Mesenchymal stem cell (in vitro differentiated cells and primary cell): ENCODE measurements at places on chromosomes 12 and 14.

- H3K4me1 ChIP-seq: peaks cover 3% of the 10 kb centered on the region
- no peak overlapping the region for H3K27ac ChIP-seq
- no peaks in the 10 kb centered on the region for H3K36me3 ChIP-seq
Measured at GRCh38 chr14:104094709-104095425, 9.4 kb downstream of the ASPG start.

DNA sequence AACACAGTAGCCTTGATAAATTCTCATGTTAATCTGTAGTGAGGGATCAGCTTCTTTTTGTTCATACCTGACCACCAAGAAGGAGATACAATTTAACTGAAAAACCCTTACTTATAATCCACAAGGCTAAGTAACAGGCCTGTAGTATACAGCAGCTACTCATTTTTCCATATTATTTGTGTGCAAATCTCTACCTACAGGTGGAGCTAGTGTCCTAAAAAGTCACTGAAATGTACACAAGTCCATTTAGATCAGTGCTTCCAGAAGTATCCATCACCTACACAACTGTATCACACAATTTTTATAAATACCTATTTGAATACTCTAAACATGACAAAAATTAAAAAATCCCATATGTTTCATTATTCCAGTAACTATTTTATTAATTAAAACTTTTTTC lies 173.2 kb downstream of the SLC35F4 start:
- H3K27ac ChIP-seq: no peak overlapping the region
- H3K4me3 ChIP-seq: no peak overlapping the region
- no peaks in the 10 kb centered on the region for H3K4me1 ChIP-seq
- no peaks in the 10 kb centered on the region for H3K36me3 ChIP-seq
- no peaks in the 10 kb centered on the region for H3K27me3 ChIP-seq

DNA sequence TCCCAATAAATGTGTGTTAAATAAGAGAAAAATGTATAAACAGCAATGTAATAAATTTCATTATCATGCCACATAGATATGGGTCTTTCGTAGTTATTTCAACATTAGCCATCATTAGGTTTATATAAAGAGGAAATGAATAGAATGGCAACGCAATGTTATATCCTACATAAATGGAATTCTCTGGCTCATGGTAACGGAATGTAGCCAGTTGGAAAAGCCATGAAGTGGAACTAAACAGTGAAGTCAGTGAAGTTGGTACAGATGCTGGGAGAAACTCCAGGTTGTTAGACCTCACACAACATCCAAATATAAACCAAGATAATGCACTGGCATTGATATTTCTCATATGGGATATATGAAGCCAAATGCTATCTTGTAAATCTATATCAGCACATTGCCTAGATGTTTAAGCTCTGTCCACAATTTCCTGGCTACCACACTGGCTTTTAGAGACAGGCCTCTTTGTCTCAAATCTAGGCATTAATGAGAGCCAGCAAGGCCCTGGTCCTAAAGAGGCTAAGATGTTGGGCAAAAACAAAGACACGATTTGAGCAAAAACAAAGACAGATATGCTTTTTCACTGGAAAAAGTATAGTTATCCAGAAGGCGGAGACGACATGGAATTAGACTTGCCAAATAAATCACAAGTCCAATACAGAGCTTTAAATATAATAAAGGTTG lies 861.0 kb downstream of the RPS29 start:
- peak; percentile 33 for DNase-seq
- no peaks in the 10 kb centered on the region for H3K36me3 ChIP-seq
- no peaks in the 10 kb centered on the region for H3K27me3 ChIP-seq
- peak overlapping the region; percentile 55 for H3K27ac ChIP-seq
- no peaks in the 10 kb centered on the region for H3K4me1 ChIP-seq
- no peak overlapping the region for H3K4me3 ChIP-seq

DNA sequence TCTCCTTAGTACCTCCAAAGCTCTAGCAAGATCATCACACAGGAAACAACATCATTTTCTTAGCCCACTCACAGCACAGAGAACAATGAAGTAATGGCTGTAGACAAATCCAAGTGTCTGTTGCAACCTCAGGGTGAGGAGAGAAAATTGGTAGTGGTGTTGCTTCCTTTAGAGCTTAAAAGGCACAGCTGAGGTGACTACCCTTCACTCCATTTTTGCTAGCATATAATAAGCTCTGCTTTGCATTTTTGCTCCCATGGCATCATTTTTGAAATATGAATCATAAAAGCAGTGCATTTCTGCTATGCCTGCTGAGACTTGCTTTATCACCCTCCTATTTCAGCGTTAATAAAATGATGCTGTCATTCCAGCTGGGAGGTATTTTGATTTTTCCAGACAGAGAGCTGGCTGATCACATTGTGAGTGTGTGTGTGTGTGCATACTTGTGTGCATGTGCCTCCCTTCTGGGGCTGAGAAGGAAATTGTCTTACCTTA lies 18.5 kb upstream of the PCNX1 start:
- no peaks in the 10 kb centered on the region for H3K36me3 ChIP-seq
- DNase-seq: peak; percentile 64
- H3K4me3 ChIP-seq: no peak overlapping the region
- H3K27me3 ChIP-seq: no peaks in the 10 kb centered on the region

- no peaks in the 10 kb centered on the region for H3K27me3 ChIP-seq
- no peaks in the 10 kb centered on the region for H3K4me1 ChIP-seq
- no peak overlapping the region for H3K27ac ChIP-seq
- no peak overlapping the region for H3K4me3 ChIP-seq
- peak; percentile 62 for DNase-seq
Measured at GRCh38 chr14:20697273-20698017, 8.9 kb downstream of the ANG start.

DNA sequence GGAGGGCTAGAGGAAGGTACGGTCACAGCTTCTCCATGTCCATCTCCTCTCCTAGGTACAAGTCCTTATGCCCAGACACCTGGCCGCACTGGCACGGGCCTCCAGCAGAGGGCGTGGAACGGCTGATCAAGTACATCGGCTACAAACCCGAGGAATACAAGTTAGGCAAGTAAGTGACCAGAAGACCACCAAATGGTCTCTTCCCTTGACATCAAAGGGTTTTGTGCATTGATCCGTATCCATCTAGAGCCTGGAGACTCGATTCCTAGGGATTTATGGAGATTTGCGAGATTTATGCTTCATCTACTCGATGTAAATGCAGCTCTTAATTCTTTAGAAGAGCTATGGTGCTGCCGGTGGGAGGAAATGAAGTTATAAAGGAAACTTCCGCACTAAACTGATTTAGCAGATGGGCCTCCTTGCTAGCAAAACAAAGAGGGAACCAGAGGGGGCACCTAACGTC lies 44.2 kb downstream of the KCTD10 start:
- no peak overlapping the region for H3K4me3 ChIP-seq
- no peaks in the 10 kb centered on the region for H3K27me3 ChIP-seq
- H3K4me1 ChIP-seq: no peaks in the 10 kb centered on the region

- H3K27me3 ChIP-seq: no peaks in the 10 kb centered on the region
- DNase-seq: no peak
- no peak overlapping the region for H3K4me3 ChIP-seq
- no peaks in the 10 kb centered on the region for H3K4me1 ChIP-seq
- no peak overlapping the region for H3K27ac ChIP-seq
Measured at GRCh38 chr12:19415563-19415962, 23.7 kb upstream of the AEBP2 start.

- H3K27ac ChIP-seq: no peak overlapping the region
- DNase-seq: no peak
- no peak overlapping the region for H3K4me3 ChIP-seq
- no peaks in the 10 kb centered on the region for H3K4me1 ChIP-seq
Measured at GRCh38 chr12:105032703-105033357, 46.7 kb downstream of the NOPCHAP1 start.

- no peaks in the 10 kb centered on the region for H3K27me3 ChIP-seq
- H3K4me3 ChIP-seq: no peak overlapping the region
- no peak for DNase-seq
- no peak overlapping the region for H3K27ac ChIP-seq
- H3K4me1 ChIP-seq: peaks cover 13% of the 10 kb centered on the region
Measured at GRCh38 chr12:93684716-93685115, 7.5 kb downstream of the CRADD start.

- H3K36me3 ChIP-seq: peaks cover 55% of the 10 kb centered on the region
- H3K27ac ChIP-seq: no peak overlapping the region
Measured at GRCh38 chr14:75734854-75735253, 73.8 kb downstream of the TTLL5 start.

DNA sequence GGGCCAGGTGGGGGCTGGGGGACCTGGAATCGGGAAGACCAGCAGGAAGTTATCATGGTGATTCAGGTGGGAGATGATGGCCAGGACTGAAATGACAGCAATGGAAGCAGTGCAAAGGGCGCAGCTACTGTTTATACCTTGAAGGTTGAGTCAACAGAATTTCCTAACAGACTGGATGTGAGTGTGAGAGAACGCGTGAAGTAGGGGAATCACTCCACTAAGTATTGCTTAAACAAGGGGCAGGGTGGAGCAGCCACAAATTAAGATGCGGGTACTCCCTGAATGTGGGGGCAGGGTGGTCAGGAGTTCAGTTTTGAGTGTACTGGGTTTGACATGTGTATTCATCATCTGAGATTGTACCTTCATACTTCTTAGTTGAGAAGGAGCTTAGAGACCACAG lies 45.1 kb downstream of the MYF5 start:
- H3K36me3 ChIP-seq: no peaks in the 10 kb centered on the region
- DNase-seq: peak; percentile 47
- no peaks in the 10 kb centered on the region for H3K4me1 ChIP-seq
- H3K4me3 ChIP-seq: no peak overlapping the region

DNA sequence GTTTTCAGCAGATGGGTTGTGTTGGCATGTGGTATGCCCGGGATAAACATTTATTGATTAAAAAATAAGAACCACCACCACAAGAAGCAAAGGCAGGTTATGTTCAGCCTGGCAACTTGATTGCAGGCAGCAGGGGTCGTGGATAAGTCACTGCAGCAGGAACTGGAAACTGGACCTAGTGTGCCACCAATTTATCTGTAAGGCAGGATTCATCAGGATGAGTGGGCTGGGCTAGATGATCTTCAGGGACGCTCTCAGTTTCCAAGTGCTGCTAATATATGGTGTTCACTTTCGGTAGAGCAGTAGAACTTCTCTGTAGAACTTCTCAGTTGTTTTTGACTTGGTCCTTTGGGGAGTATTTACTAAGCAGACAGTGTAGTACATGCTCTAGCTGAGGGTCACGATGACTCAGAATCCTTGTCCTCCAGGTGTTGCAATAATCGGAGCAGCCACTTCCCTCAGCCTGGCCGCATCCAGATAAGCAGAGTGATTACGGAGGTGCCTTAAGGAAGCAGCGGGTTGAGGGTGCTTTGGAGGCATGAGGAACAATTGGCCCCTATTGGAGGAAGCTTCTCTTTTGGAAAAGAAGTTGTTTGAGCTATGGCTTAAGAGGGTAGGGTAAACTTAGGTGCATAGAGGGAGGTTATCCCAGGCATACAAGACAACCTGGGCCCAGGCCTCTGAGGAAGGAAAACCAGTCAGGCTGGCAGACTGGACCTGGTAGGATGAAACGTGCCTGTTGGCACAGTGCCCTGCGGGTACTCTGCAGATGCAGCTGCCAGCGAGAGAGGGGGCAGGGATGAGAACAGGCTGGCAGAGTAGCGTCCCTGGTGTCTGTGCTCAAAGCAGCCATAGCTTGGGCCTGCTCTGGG lies 104.0 kb downstream of the GPR135 start:
- H3K27ac ChIP-seq: no peak overlapping the region
- no peaks in the 10 kb centered on the region for H3K27me3 ChIP-seq
- no peak overlapping the region for H3K4me3 ChIP-seq
- H3K36me3 ChIP-seq: peaks cover 10% of the 10 kb centered on the region

DNA sequence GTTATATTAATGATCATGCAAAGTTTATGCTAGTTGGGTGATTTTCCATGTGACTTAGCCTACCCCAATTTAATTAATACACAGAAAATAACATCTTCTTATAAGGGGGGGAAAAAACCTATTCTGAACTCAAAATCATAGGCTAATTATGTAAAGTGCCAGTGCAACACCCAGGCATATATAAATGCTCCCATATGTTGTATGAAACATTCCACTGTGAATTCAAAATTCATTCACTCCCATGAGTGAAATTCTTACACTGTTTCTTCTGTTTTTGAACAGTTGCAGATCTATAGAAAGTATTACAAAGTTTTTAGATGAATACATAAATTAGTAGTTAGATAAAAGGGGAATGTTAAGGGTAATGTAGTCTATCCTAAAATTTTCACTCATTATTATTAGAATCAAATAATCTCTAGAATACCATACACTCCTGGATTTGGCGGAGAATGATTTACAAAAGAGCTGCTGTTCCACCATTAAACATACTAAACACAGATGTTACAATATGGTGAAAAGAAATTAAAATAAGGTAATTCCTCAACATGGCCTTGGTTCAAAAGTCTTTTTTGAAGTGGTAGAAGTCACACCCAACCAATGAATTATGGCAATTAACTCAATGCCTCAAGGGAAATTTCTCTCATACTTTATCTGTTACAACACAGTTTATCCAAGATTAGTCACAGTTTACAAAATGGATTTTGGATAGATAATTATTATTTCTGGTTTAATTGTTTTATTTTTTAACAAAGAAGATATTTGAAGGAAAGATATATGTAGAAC lies 454.1 kb upstream of the FLRT2 start:
- no peaks in the 10 kb centered on the region for H3K27me3 ChIP-seq
- no peak for DNase-seq
- no peaks in the 10 kb centered on the region for H3K36me3 ChIP-seq
- H3K4me3 ChIP-seq: no peak overlapping the region
- H3K4me1 ChIP-seq: peaks cover 3% of the 10 kb centered on the region
- no peak overlapping the region for H3K27ac ChIP-seq

DNA sequence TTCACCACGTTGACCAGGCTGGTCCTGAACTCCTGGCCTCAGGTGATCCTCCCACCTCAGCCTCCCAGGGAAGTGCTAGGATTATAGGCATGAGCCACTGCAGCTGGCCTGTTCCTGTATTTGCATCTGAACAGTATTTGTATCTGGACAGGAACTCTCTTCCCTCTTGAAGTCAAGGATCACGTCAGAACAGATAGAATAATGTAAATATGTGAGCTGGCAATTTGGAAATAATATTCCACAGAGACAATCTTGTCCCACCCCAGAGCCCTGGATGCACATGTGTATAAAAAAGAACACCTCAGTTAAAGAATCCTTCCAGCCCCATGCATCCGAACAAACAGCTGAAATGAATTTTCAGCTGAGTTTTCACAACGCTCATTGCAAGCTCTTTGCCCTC lies 118.3 kb downstream of the VEZT start:
- no peaks in the 10 kb centered on the region for H3K4me1 ChIP-seq
- no peak overlapping the region for H3K4me3 ChIP-seq
- H3K27me3 ChIP-seq: no peaks in the 10 kb centered on the region
- H3K27ac ChIP-seq: no peak overlapping the region

GRCh38 chr12:58491306-58491705 lies 429.0 kb downstream of the LRIG3 start:
- H3K27ac ChIP-seq: no peak overlapping the region
- no peaks in the 10 kb centered on the region for H3K4me1 ChIP-seq
- H3K27me3 ChIP-seq: no peaks in the 10 kb centered on the region
- DNase-seq: peak; percentile 85
- H3K36me3 ChIP-seq: no peaks in the 10 kb centered on the region
- no peak overlapping the region for H3K4me3 ChIP-seq

- H3K4me1 ChIP-seq: no peaks in the 10 kb centered on the region
- H3K27me3 ChIP-seq: no peaks in the 10 kb centered on the region
- no peaks in the 10 kb centered on the region for H3K36me3 ChIP-seq
- no peak overlapping the region for H3K4me3 ChIP-seq
Measured at GRCh38 chr12:126055521-126055920, 990.3 kb downstream of the AACS start.
